ENCODE measurements at places on chromosomes 3 and 15.

DNA sequence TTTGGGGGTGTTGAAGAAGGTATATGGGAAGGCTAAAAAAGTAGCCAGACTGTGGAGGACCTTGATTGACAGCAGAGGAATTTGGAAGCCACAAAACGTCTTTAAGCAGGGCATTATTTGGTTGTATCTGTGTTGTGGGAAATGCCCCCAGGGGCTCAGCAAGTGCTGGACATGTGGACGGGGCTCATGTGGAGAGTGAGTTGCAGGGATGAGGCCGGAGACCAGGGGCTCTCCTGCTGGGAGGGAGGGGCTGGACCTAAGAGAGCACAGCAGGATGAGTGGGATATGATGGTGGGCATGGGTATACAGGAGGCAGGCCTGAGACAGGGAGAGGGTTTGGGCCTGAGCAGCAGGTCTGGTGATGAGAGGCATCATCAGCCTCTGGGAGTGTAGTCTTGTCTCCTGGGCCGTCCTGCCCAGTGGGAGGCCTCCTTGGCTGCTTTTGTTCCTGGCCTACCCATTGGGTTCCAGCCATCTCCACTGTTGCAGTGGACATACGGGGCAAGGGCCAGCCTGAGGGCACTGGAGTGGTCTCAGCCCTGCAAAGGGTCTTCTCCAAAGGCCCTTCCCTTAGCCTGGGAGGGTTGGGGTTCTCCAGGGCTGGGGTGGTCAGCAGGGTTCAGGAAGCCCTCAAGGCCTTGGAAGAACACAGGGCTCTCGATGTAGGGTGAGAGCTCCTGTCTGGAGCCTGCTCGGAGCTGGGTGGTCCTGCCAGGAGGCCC lies 27.5 kb downstream of the ACAD9 start:
- DNase-seq = no peak

DNA sequence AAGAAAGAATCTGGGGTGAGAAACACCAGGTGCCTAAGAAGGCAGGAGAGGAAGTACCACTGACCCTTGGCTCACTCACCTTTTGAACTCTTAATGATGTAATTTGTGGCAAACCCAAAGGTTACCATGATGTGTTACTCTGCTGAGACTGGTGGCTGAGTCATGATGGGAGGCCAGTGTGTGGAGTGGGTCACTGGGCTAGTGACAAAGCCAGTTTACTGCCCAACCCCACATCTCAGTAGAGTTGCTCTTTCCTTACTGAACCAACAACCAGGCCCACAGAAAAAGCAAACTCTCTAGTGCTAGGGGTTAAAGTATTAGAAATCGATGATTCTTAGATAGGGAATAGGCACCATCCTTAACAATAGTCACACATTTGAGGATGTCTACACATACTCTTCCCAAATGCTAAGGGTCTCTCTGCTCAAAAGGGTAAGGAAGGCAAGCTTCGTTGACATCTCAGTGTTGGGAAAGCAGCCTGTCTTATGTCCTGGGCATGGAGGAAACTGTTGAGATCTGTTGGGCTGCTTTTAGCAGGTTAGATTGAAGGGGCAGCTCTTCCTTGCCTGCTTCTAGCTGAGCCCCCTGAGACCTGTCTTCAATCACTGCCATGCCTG lies 3.1 kb downstream of the RBP2 start:
- DNase-seq = no peak

GRCh38 chr15:70118599-70118998 lies 20.9 kb upstream of the TLE3 start:
- DNase-seq = no peak

DNA sequence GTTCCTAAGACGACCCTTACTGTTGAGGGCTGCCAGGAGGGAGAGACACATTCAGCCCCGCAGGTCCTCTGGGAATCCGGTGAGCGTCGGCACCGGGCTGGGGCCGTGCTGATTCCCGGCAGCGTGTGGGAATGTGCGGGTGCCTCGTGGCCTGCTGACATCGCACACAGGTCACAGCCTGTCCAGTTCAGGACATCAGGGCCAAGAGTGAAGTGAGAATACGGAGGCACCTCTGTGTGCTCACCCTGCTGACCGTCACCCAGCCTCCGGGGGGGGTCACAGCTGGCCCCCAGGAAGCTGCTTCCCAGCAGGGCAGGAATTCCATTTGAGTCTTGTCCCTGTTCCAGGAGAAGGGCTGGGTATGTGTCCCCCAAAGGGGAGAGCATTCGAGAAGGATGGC lies 53.6 kb downstream of the PGPEP1L start:
- no peak for DNase-seq

DNA sequence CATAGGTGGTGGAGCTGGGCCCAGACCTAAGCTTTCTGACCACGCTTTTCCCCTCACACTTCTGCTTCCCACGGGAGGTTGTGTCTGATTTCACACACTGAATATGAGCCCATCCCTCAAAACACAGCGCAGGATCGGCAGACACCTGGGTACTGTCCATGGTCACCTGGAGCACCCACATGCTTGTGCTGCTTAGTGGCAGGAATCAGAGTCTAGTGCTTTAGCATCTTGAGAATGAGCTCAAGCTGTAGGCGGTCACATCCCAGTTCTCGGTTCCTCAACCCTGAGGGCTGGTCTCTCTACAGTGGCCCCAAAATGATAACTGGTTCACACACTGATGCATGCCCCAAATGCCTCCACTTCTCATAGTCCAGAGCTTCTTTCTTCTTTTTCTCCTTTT lies 111.0 kb downstream of the SEMA5B start:
- no peak for DNase-seq

- no peak for DNase-seq
Measured at GRCh38 chr3:101281521-101282030, 38.8 kb downstream of the IMPG2 start.

DNA sequence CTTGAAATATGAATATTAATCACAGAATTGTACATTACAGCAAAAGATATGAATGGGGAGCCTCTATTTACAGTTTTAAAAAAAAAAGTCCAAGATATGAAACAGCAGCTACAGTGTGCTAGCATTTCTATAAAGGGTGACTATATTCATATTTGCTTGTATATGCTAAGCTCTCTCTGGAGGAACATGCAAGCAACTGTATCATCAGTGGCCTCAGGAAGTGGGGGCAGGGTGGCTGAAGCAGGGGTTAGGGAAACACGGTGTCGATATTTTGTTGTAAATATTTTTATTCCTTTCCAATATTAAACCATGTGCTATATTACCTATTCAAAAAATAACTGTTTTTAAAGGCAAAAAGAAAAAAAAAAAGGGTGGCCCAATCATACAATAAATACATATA lies 2.3 kb downstream of the UACA start:
- no peak for DNase-seq

GRCh38 chr15:100531823-100532327 lies 3.1 kb upstream of the CERS3 start:
- no peak for DNase-seq

DNA sequence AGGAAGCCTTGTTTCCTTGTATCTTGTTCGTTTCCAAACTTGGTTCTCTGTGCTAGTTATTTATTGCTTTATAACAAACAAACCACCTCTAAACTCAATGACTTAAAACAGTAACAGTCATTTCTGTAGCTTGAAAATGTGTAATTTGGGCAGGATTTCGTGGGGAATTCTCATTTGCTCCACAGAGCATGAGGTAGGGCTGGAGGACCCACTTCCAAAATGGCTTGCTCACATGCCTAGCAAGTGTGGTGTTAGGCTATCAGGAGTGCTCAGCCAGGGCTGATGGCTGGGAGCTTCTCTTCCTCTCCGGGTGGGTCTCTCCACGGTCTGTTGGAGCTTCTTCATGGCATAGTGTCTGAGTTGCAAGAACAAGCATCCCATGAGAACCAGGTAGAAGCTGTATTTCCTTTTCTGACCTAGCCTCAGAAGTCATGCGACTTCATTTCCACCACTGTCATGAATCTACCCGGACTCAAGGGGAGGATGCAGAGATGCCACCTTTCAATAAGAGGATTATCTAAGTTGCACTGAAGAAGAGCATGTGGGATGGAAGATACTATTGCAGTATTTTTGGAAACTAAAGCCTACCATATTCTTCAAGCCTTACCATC lies 8.2 kb upstream of the TNIK start:
- no peak for DNase-seq

DNA sequence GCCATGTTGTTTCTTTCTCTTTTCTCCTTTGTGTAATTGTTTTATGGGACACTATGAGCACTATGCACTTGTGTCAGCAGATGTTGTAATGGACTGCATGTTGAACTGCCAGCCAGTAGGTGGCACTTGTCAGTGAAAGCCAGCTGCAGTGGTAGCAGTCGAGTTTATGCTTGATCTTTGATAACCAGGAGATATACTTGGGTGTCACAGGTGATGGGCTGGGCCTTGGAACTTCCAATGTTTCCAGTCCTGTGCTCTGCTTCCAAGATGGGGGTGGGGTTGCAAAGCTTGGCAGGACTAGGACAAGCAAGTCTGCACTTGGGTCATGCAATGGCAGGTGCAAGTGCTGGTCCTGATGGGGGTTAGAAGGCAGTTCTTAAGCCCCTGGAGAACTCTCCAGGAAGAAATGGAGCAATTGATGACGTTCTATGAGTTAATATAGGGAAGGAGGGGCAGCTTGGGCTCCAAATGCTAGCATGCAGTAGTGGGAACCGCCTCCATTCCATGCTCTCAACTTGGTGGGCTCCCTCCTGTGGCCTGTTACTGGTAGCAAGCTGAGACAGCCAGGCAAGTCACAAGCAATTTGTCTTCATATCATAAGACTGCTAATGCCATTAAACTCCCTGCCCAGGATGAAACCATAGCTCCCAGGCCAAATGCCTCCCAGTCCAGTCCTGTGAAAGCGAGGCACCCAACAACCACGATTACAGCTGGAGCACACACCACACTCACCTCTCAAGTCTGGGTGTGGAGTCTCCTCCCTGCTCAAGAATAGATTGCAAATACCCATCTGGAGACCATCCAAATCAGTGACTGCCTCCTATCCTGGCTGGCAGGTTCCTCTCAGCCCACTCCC lies 287.2 kb downstream of the CGGBP1 start:
- no peak for DNase-seq

DNA sequence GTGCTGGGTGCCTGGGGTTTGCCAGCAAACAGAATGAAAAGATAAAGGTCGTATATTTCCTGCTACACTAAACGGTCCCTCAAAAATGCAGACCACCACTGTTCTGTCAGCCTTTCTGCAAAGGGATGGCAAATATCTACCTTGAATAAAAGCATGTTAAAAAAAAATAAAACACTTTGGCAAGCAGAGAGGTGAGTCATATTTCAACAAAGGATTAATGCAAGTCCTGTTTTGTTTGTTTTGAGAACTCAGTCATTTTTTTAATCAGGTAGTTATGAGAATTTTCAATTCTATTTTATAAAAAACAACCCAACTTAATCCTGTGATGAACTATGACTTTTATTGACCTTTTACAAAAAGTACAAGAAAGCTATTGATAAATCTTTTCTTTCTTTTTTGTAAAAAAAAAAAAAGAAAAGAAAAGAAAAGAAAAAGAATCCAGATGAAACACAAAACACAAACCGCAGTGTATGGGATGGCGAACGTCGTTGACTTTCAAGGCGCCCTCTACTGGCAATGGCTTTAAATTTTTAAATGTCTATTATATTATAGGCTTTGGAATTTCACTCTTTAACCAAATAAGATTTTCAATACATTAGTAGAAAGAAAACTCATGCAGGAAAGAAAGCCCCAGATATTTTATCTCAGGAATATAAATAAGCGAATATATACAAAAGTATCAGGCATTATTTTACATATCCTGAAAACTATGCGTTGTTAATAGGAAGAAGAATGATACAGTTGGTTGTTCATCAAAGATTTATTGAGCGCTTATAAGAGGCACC lies 87.8 kb downstream of the NCEH1 start:
- no peak for DNase-seq

DNA sequence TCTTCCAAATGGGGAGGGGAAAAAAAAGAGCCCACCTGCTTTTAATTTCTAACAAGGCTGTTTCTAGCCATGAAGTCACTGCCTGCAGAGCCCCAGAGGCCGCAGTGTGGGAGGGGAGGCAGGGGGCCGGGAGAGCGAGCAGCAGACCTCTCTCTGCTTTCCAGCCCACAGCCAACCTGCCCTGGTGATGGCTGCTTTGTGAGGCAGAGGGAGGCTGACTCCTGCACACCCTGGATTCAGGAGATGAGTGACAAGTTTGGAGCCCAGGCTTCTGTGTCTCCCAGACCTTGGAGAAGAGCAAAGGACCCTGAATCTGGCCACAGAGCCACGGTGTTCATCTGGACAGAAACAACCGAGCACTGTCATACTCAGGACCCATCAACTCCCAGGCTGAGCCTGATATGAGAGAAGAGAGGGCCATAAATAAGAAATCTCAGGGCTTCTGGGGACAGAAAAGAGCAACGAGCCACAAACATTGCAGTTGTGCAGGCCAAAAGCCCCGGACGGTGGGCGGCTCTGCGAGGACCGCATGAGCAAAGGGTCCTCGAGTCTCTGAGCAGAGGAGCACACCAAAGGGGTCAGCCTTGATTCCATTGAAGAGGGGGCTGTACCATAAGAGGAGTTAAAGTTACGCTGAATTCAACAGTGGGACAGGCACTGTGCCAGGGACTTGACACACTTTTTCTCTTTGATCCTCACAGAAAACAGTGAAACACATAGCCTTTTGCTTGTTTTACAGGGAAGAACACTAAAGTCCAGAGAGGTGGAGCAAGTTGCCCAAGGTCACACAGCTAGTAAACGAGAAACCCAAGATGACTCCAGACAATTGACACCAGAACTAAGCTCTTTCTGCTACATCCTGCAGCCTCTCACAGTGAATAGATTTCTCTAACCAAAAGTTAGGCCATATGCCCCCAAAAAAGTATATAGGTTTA lies 97.2 kb downstream of the SEMA5B start:
- DNase-seq = no peak

DNA sequence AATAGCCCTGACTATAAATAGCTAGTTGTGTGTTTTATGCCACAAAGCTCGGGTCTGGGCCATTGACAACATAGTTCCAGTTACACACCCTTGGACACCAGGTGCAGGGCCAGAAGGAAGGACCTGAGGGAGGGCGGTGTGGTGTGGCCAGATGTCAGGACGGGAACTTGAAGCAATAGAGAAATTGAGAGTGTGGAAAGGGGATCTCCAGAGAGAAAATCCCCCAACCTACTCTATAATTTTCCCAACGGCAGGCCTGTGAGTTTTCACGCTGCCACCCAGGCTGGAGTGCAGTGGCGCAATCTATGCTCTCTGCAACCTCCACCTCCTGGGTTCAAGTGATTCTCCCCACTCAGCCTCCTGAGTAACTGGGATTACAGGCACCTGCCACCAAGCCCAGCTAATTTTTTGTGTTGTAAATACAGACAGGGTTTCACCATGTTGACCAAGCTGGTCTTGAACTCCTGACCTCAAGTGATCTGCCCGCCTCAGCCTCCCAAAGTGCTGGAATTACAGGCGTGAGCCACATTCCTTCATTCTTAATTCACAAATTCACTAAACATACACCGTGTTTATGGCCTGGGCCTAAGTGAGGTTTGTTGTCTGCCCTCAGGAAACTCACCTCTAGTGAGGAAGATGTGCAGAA lies 70.8 kb upstream of the KLF13 start:
- DNase-seq = no peak
